ENCODE measurements at places on chromosomes 7 and 10.

DNA sequence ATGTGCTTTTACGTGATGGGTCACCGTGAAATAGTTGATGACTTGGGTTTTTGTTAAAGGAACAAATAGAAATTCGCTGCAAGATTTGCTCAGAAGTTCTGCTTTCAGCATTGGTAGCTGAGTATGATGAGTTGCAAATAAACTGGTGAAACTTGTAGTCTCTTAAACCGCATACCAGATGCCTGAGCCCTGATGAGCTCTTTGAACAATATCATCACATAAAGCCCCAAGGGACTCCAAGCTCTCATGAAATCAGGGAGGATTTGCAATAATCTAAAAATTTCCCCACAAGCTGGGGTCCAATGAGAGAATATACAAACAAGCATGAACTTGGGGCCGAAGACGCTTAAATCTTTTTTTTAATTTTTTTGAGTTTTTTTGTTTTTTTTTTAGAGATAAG lies 312.4 kb downstream of the CALN1 start:
- no peak for DNase-seq

DNA sequence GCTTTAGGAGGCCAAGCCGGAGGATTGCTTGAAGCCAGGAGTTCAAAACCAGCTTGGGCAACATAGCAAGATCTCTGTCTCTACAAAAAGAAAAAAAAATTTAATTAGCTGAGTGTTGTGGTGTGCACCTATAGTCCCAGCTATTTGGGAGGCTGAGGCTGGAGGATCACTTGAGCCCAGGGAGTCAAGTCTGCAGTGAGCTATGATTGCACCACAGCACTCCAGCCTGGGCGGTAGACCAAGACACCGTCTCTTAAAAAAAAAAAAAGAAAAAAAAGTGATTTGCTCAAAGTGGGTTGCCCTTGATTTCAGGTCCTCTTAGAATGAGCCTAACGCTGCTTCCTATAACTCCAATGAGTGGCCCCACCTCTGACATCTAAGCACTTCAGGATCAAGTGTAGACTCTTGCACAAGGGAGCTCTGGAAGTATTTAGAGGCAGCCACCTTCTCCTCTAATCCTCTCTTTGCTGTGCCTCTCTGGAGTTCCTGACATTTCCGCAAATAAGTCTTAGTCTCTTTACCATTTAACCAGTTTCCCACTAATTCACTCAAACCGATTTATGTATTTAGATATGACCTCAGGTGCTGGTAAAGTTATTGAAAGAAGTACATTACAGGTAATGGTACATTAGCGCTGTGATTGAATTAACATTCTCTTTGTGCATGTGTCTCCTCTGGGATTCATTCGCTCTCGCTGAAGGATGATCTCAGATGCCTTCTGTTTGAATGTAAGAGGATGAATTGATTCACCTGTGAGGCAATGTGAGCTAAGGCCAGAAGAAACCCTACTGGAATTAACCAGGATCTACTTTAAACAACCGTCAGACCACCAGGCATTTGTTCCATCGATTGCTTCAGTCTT lies 60.8 kb upstream of the CELF2 start:
- DNase-seq, result no peak

- DNase-seq, result no peak
These were observed 35.1 kb downstream of the KCND2 start for GRCh38 chr7:120307991-120308545.

- DNase-seq, result no peak
These were observed 334.7 kb upstream of the ZNF32 start for GRCh38 chr10:43983405-43983804.

- DNase-seq, result no peak
These were observed 305.1 kb downstream of the AUTS2 start for GRCh38 chr7:69903410-69903809.
